ENCODE measurements at places on chromosomes 1 and 21.
A peak's percentile ranks its signal among the peaks of the same experiment; 100 is the strongest.

DNA sequence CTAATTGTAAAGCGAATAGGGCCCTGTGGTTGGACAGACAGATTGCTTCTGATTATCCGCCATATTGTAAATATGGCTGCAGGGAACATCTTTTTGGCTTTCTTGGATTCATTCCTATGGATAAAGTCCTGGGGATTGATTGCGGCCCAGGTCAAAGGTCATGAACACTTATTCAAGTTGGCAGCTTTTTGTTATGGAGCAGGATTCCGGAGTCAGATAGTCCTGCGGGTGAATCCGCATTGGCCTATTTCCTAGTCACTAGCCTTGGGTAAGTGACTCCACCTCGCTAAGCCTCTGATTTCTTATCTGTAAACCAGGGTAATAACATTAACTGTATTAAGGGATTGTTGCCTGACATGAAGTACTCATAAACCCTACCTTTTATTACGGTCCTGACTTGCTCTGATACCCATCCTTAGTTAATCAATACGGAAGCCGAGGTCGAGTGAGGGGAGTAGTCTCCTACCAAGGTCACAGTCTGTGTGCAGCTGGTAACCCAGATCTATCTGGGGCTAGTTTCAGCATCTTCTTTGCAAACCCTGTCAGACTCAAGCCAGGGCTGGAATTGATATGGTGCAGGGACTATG lies 31.7 kb downstream of the EDN2 start:
- no peak for DNase-seq

- DNase-seq = no peak
Observed at GRCh38 chr1:222798975-222799374, 15.9 kb upstream of the DISP1 start.

DNA sequence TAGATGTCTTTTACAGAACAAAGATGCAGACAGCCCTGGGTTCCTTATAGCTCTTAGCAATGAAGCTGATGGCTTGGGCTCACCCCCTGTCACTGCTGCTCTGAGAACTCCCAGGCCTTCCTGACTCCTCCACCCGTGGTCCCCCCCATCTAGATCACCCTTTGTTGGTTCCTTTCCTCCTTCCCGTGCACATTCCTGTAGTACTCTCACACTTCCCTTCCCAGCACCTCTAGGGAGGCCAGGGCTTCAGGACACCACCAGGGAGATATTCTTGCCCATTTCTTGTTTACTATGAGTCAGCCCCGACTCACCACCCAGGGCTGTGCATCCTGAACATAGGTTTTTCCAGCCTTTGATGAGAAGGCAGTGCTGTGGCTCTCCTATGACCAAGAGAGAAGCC lies 14.4 kb upstream of the NOS1AP start:
- no peak for DNase-seq

GRCh38 chr21:44829507-44830092 lies 11.7 kb upstream of the SUMO3 start:
- no peak for DNase-seq

DNA sequence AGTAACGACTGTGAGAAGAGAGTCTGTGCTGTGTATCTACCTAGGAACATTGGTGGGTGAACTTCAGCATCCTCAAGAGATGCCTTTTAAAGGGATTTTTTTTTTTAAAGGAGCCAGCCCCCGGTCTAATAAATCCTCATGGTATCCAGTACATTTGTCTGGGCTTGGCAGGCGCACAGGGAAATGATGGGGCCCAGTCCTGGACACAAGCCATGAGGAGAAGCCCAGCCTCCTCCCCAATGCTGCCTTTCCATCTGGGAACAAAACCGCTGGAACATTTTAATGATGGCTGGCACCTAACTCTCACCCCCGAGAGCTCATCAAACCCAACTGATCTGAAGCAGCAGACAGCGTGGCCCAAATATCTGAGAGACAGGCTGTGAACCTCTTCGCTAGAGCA lies 64.2 kb downstream of the ACOT7 start:
- DNase-seq = no peak

GRCh38 chr21:42584296-42584641 lies 69.2 kb upstream of the PDE9A start:
- DNase-seq = no peak

DNA sequence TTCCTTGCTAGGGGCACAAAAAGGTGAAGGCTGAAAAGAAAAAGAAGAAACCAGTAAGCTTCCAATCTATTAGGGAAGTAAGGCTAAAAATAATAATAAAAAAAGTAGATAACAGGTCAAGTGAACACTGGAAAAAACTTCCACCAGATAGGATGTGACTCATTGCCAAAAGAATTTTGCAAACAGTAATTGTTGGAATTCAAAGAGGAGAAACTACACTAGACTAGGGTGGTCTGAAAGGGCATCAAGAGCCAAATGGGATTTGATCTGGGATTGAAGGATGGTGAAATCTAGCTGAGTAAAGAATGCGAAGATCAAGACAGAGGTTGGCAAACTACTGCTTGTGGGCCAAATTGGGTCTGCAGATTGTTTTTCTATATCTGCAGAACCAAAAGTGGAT lies 6.0 kb upstream of the ST6GALNAC3 start:
- no peak for DNase-seq

- peak; percentile 92 for DNase-seq
Observed at GRCh38 chr1:162696286-162696862, 64.1 kb downstream of the DDR2 start.

DNA sequence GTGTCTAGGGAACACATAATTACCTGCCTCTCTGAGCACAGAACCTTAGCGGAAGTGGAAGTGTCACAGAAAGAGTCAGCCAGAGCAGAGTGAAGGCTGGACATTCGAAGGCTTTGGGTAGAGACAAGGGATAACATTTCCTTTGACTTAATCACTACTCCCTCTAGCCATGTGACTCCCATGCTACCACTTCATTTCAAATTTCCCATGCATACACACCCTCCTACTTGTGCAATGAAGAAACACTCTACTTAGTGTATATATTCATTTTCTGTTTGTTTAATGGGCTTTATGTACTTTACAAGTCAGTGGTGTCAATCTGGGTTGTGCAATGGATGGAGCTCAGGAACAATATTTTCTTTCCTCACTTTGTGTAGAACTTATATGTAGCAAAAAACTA lies 6.9 kb downstream of the ANKRD35 start:
- no peak for DNase-seq

GRCh38 chr1:18569811-18570545 lies 60.7 kb upstream of the PAX7 start:
- peak; percentile 53 for DNase-seq

DNA sequence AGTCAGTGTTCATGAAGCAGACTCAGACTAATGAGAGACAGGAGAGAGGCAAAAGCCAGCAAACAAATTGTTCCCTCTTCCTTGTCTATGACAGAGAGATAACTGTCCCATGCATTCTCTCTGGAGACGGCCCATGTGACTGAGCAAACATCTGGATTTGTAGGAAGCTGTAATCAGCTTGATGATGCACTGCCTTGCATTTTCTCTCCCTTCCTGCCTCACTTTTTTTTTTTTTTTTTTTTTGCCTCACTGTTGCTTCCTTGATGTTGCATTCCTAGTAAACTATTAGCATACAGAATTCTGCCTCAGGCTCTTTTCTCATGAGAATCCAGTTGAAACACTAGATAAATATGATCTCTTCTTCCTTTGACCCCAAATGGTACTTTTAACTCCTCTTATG lies 134.5 kb downstream of the HHIPL2 start:
- DNase-seq = no peak

GRCh38 chr1:18948048-18948912 lies 8.2 kb downstream of the IFFO2 start:
- no peak for DNase-seq

DNA sequence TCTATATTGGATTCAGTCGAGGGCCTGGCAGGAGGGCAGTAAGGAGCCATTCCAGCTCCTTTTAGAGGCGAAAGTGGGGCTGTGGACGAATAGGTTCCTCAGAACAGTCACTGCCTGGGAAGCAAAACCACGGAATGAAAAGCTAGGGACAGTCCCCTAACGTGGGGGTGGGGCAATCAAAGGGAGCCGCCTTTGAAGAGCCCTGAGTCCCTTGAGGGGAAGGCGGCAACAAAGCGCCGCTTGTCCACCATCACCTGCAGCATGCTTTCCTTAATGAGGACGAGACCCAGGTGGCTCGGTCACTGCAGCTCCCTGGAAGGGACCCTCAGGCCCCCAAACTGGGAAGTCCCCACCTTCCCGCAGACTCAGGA lies 184.7 kb downstream of the ETS2 start:
- DNase-seq = peak; percentile 39

GRCh38 chr1:57010511-57010910 lies 44.7 kb upstream of the C8B start:
- DNase-seq = no peak

GRCh38 chr1:20867062-20867461 lies 80.0 kb upstream of the HP1BP3 start:
- no peak for DNase-seq

DNA sequence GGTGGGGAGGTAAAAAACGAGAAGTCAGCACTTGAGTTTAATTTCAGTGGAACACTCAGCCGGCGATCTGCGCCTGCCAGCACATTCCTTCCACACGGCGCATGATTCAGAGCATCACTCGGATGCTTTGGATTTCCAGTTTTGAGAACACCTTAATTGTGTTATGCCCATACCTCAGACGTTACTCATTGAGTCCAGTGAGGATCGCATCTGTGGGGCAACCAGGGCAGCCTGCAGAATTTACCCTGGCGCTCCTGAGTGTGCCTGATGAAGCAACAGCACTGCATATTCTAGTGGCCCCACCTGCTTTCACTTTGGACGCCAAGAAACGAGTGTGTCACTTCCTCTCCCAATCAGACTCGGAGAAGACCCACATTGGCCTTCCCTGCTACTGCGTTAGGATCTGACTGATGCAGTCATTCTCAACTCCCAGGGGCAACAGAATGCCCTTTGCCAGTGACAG lies 19.9 kb downstream of the FAM89A start:
- DNase-seq = no peak

GRCh38 chr1:62386351-62387121 lies 50.3 kb upstream of the USP1 start:
- no peak for DNase-seq

- DNase-seq = no peak
Observed at GRCh38 chr21:46562964-46563607, 41.8 kb downstream of the S100B start.

- DNase-seq = no peak
Observed at GRCh38 chr1:158930504-158930903, 848 bp upstream of the PYHIN1 start.

DNA sequence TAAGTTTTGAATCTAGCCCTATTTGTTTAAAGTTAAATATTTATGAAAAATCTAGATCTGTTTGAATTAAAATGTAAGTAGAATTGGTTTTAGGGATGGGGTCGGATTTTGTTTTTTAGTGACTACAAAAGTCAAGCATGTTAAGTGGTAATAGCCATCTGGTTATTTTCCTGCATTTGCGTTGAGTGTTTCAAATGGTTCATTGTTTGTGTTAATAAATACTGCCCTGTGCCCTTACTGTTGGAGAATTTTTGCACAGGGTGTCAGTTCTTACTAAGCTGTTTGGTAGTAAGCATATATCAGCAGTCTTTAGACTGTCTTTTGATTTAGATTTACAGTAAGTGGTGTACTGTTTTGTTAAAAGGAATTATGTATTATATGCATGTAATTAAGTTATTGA lies 46.1 kb upstream of the TARS2 start:
- DNase-seq = no peak

GRCh38 chr1:207244409-207244801 lies 77.1 kb upstream of the CD55 start:
- DNase-seq = no peak

All from NCI-H526 (cell line).